Natural killer cell treated with Interleukin-12 subunit alpha and Interleukin-12 subunit beta and Interleukin-15 and Interleukin-18, amount 100 ng/mL, for 72 hours (primary cell): ENCODE measurements at places on chromosomes 1 and 21.

DNA sequence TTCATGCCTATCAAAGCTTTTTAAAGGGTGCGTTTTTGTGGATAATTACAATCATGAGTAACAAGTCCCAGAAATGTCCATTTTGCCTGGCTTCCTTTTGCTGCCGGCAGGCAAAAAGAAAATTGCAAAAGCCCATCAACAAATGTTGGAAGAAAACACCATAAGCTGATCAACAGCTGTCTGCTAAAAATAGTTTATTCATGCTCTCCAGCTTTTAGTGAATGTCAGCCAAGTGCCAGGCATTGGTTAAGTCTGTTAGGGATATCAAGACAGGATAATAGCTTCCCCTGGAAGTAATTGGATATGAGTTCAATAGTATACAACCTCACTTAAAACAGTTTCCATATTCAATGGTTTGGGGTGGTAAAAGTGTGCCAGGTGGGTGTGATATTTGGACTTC, 13.6 kb upstream of the AGMAT start:
- DNase-seq = no peak

GRCh38 chr1:206703661-206704060, 19.0 kb downstream of the MAPKAPK2 start:
- peak; percentile 79 for DNase-seq

- no peak for DNase-seq
These were observed 8.3 kb downstream of the GFI1 start for GRCh38 chr1:92478393-92478792.

DNA sequence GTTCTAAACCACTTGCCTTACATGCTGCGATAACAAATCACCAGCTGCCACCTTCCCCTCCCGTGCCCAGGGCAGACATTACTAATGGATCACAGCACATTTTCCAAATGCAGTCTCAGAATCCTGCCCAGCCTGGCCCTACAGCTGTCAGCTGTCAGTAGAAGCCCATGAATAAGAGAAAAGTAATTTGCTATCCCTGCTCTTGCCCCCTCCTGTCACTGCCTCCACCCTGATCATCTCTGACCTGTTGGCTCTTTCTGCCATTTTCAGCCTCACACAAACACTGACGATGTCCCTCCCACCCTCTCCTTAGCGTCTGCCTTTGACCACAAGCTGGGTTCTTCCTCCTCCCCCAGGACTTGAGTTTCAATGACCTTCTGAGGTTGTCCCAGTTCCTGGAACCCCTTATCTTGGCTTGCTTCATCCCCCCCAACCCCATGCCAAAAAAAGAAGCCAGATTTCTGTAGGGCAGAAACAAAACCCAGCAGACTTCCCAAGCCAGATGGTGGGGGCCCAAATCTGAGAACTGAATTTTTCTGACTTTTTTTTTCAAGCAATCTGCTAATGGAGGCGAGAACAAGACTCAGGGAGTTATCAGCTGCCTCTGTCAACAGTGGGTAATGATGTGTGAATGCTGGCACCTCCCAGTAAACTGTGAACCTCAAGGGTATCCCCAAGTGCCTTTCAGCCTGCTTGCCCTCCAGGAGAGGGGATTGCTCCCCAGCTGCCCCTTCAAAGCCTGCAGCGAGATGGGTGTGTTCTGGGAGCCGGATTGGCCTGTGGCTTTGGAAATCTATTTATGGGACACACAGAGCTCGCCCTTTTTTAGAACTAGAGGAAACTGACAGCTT, 216.5 kb upstream of the VAMP3 start:
- no peak for DNase-seq

GRCh38 chr1:247857069-247857984, at the start of gene TRIM58:
Gene TRIM58, plus strand, starts transcription at chr1:247857187. Its CDS starts 60 bp downstream, at chr1:247857247.
- DNase-seq = no peak

GRCh38 chr1:6144647-6145395, 35.3 kb downstream of the CHD5 start:
- DNase-seq = no peak

- DNase-seq = no peak
These were observed 1353.2 kb upstream of the ADGRL2 start for GRCh38 chr1:80447526-80447925.
